Activated naive CD8-positive, alpha-beta T cell treated with anti-CD3 and anti-CD28 coated beads, Interleukin-2, amount 10 ng/mL, durations not matched to agents 7 days and 5 days (primary cell): ENCODE measurements at places on chromosomes 12 and 14.

DNA sequence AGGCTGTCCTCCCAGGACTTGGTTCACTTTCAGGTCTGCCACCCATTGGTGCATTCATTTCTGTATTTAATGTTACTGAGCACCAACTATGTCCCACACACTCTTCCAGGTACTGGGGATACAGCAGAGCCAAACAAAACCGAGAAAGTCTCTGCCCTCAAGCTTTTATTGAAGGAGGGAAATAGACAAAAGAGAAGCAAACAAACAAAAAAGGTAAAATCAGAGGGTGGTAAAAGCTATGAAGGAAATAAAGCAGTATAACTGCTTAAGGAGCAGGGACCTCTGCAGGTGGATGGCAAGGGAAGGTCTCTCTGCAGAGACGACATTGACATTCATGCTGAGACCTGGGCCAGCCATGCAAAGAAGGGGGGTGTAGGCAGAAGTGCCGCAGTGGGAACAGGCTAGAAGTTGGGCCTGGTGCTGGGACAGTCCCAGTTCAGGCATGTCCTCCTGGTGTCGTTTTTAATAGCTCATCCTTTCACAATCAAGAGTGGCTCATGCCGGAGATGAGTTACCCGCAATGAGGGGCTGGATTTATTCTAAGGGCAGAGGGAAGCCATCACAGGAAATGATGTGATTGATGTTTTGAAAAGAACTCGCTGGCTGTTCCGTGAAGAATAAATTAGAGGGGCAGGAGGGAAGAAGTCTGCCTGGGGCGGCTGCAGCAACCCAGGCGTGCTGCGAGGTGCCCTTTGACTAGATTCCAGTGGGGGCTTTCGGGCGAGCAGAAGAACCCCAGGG lies 72.8 kb downstream of the IRF2BPL start:
- peak overlapping the region; percentile 96 for H3K27ac ChIP-seq
- H3K4me1 ChIP-seq: peaks cover 64% of the 10 kb centered on the region
- peak overlapping the region; percentile 86 for H3K4me3 ChIP-seq
- peak; percentile 60 for DNase-seq
- H3K27me3 ChIP-seq: no peaks in the 10 kb centered on the region

DNA sequence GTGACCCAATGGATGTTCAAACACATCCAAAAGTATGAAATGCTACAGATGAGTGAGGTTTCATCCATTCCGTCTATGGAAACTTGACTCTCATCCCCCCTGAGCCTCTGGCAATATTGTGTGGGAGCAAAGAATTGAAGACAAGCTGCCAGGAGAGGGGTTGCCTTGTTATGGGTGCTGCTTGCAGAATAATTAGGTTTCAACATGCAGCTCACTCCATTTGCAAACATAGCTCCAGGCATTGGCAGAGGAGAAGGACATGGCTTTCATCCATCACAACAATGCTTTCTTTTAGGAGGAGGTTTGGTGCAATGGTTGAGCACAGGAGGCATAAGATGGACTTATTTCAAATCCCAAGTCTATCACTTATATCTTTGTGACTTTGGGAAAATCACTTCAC lies 220.7 kb upstream of the SRRM4 start:
- no peak overlapping the region for H3K4me3 ChIP-seq
- H3K27ac ChIP-seq: no peak overlapping the region
- no peaks in the 10 kb centered on the region for H3K27me3 ChIP-seq

DNA sequence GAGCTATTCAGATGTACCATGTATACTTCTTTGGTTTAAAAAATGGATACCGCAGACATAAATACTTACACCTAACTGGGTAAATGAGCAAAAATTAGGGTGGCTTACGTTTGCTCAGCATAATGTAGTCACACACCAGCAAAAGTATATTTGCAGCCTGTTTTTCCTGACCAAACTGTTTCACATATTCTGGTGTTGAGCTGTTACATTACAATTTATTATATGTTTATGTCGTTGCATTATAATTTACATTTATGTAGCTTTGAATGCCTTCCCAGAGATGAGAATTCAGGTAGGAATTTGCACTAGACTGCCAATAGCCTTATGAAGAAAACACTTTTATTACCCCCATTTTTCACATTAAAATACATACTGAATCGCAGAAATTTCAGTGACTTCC lies 183.3 kb downstream of the PTPRO start:
- no peaks in the 10 kb centered on the region for H3K4me1 ChIP-seq
- H3K27ac ChIP-seq: no peak overlapping the region
- no peaks in the 10 kb centered on the region for H3K36me3 ChIP-seq
- H3K4me3 ChIP-seq: no peak overlapping the region
- H3K27me3 ChIP-seq: peaks cover 8% of the 10 kb centered on the region

DNA sequence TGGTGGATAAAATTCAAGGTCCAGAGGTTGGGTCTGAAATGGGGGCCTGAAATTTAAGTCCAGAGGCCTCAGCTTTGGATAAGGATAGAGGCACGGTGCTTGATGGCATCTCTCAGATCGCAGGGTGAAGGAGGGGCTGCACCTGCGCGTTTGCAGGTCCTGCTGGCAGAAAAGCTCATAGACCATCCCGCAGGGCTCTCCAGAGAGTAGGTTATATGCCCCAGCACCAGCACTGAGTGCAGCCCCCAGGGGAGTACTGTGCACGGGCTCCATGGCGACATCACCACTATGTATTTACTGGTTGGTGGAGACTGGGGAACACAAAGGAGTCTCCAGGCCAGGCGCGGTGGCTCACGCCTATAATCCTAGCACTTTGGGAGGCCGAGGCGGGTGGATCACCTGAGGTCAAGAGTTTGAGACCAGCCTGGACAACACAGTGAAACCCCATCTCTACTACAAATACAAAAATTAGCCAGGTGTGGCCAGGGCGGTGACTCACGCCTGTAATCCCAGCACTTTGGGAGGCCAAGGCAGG lies 4.3 kb upstream of the CD63 start:
- H3K27ac ChIP-seq: no peak overlapping the region
- no peak for DNase-seq
- H3K4me1 ChIP-seq: peaks cover 38% of the 10 kb centered on the region
- H3K27me3 ChIP-seq: no peaks in the 10 kb centered on the region
